ENCODE measurements at places on chromosomes 1 and 21. TPM values are rescaled to one million over a fixed set of nuclear protein-coding genes. Genes with fewer than 3 reads are reported as not detected.

GRCh38 chr1:79363430-79363829 is 356.9 kb upstream of the ADGRL4 start:
- no peak for DNase-seq

Gene NUP210L
- not detected for total RNA-seq

GRCh38 chr1:213060836-213061235 is 9.8 kb downstream of the RPS6KC1 start:
- no peak for DNase-seq

DNA sequence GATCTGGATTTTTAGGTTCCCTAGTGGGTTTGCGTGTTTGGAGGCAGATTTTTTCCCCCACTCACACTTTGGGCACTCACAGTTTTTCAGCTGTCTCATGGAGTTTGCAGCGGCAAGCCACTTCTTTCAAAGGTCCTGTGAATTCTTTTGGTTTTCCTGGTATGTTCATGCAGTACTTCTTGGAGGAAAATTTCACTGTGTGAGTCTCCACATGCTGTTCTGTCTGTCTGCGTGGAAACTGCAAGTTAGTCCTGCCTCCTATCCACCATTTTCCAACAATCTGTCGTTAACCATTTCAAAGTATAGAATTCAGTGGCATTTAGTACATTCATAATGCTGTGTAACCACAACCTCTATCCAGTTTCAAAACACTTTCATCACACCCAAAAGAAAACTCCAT is 793 bp upstream of the FMO1 start:
- DNase-seq, result no peak

GRCh38 chr1:190935925-190936324 is 458.3 kb upstream of the BRINP3 start:
- no peak for DNase-seq

- DNase-seq, result peak; percentile 86
These were observed 29.9 kb upstream of the RPTN start for GRCh38 chr1:152188673-152189591.
